ENCODE measurements at places on chromosomes 6 and 20. TPM values are rescaled to one million over a fixed set of nuclear protein-coding genes. Genes with fewer than 3 reads are reported as not detected.

Gene HMGN3
- polyA plus RNA-seq, result 301 TPM

Gene TCP11
- polyA plus RNA-seq, result 2.2 TPM

Gene DNAAF9
- 38.2 TPM for polyA plus RNA-seq

Gene APOBEC2
- 0.99 TPM for polyA plus RNA-seq

Gene NKX2-2
- not detected for polyA plus RNA-seq

Gene TAAR8
- polyA plus RNA-seq, result not detected

DNA sequence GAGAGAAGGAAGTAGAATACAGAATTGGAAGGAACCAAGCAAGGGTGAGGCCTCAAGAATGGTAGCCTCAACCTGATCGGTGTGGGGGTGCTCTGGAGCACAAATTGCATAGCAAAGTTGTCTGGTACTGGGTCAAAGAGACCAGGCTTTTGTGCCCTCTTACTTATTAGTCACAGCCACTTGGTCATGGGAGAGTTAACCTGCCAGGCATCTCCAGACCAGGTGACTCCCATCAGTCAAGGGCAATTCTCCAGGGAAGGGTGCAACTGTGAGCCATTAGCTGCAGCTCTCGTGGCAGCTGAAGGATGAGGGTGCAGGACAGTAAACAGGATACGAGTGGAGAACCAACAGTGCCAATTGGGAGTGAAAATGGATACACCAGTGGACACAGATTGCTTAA, 47.7 kb upstream of the PLCB4 start:
- DNase-seq, result no peak

GRCh38 chr6:15904651-15905376, 224.1 kb upstream of the MYLIP start:
- no peak for DNase-seq

- DNase-seq, result no peak
Measured at GRCh38 chr20:16054985-16055384, 518.3 kb downstream of the KIF16B start.

- DNase-seq, result no peak
Measured at GRCh38 chr6:43715056-43715788, 27.6 kb upstream of the MRPS18A start.

DNA sequence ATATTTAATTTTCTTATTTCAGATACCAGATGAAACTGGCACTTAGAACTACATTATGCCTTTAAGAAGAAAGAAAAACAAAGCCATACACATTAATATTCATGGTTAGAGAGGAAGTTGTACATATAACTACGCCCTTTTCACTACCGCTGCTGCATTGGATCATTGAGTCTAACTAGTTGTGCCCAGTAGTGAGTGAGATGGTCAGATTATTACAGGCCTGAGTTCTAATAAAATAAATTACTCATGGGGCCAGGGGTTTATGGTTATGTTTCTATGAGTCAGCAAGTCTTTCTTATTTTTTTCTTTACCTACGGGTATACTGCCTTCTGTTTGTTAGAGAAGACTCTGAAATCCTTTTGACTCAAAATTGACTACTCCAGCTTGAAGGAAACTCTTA, 11.5 kb downstream of the RIOK1 start:
- DNase-seq, result no peak

- DNase-seq, result no peak
Measured at GRCh38 chr6:167137881-167138280, 15.0 kb downstream of the CCR6 start.

GRCh38 chr20:57378107-57378506, 13.1 kb upstream of the RBM38 start:
- no peak for DNase-seq

DNA sequence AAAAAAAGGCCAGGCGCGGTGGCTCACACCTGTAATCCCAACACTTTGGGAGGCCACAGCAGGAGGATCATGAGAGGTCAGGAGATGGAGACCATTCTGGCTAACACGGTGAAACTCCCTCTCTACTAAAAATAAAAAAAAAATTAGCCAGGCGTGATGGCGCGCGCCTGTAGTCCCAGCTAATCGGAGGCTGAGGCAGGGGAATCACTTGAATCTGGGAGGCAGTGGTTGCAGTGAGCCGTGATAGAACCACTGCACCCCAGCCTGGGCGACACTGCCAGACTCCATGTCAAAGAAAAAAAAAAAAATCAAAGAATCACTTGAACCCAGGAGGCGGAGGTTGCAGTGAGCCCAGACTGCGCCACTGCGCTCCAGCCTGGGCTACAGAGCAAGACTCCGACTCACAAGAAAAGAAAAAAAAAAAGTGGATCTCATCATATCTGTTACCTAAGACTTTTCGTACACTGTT, 4.2 kb downstream of the RBM39 start:
- DNase-seq, result no peak

GRCh38 chr20:20548527-20549266, 163.7 kb downstream of the RALGAPA2 start:
- no peak for DNase-seq
